Right lung (tissue), 10 donors: ENCODE measurements at places on chromosomes 6 and 20.

DNA sequence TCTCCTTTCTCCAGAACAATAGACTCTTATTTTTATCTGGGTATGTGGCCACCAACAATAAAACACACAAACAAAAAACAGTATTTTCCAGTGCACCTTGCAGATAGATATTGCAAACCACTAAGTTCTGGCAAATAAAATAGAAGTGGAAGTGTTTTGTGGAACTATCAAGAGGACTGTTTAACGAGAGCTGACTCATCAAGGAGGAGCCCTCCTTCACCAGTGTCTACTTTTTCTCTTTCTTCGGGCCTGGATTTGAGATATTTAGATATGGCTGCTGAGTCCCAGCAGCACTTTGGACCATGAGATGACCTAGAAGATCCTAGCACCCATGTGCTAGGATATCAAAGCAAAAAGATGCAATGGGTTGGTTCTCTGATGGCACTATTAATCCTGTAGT is 154.7 kb downstream of the AIG1 start:
- no peak for DNase-seq

DNA sequence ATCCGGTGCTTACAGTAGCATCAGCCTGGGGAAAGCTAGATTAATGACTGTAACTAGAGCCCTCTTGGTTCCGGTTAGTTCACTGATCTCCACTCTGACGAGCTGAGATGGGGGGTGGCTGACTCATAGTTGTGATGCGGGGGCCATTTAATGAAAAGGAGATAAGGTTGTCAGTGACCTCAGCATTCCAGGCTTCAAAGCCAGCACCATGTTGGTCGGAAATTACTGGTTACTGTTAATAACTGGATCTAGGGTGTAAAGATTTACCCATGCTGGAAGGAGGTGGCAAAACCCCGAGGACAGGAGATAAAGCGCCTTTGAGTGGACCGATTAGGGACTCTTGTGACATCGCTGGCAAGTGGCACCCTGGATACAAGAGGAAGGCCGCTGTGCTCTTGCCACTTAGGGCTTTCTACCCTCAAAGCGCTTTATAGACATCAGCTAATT is 21.1 kb downstream of the FOXC1 start:
- no peak for DNase-seq

DNA sequence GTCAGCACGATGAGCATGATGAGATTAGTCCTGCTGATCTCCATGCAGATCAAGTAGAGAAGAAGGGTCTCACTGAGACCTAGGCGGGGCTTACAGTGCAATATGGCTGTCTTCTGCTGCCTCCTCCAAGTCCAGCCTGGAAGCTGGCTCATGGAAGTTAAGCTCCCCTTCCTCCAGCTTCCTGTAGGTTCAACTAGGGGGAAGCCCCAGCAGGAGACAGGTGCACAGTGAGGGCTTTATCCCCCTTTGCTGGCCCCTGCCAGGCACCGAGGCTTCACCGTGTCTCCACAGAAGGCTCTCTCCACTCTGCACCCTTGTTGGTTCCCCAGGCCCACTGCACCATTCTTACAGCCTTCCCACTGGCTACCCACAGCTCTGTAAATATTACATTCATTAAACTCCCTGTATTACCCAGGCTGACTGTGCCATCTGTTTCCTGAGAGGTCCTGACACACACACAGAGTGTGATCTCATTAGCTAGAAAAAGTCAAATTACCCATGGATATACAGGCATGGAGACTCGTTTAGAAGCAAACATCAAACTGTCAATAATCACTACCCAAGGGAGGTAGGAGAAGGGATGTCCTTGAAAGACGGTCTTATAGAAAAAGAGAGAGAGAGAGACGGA is 90.4 kb downstream of the SLC2A10 start:
- DNase-seq: no peak

DNA sequence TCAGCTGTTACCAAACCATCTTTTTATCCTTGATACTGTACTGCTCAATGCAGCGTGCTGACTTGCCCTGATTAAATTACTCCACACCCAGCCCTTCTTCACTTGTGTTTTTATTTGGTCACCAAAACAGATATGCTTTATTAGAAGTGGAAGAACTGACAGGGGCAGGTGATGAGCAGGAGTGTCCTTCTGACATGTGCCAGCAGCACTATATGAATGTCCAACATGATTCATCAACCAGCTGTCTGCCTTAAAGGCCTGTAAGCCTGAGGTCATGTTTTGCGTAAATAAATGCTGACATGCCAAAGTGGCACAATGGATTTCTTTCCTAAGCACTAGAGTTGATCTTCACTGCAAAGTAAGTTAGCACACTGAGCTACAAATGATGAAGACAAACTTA is 15.4 kb downstream of the POPDC3 start:
- no peak for DNase-seq

DNA sequence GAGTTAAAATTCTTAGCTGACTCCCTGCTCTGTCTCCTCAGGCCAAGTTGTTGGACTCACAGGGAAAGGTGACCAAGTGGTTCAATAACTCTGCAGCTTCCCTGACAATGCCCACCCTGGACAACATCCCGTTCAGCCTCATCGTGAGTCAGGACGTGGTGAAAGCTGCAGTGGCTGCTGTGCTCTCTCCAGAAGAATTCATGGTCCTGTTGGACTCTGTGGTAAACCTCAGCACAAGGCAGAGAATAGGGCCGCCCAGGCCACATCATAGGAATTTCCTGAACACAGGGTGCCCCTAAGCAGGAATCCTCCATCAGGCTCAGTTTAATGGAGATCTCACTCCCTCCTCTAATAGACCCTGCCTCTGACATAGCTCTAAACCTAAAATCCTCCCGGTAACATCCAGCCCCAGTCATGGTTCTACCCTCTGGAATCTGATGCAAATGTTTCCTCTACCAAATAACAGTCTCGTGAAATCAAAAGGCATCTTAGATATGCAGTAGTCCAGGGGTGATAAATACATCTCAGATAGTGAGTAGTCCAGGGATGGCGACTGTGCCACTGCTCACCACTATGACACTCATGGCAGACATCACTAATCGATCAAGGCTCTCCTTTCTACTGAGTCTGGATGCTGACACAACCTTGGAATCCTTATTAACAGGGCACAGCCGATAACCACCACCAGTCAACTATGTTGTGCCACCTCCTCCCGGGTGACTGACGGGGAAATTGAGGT is 18.3 kb downstream of the BPIFB1 start:
- no peak for DNase-seq

- no peak for DNase-seq
Observed at GRCh38 chr6:54071821-54072340, 39.4 kb upstream of the MLIP start.

DNA sequence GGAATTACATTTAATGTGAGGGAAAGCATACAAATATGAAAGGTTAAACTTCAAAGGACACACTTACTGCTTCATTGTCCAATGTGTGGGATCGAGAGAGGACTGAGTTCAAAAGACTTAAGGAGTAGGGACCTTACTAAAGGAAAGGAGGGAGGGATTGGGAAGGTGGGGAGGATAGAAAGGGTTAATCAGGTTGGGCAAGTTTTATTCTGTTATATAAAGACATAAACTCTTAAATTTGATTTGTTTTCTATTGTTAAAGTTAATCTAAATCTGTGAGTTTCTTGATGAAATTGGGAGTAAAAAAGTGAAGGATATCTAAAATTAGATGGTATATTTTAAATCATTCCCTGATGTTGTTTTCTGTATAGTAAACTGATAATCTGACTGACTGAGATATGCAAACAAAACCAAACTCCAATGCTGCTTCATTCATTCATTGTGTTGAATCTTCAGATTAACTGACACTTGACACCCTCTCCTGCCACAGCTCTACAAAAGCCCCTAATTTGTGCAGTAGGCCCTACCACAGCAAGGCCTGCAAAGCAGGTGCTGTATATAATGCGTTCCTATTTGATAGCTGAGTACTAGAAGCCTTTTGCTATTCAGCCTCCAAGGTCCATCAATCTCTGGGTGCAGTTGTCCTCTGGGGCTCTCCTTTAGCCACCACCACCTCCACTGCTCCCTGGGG is 1.3 kb upstream of the UBE2J1 start:
- DNase-seq: no peak

DNA sequence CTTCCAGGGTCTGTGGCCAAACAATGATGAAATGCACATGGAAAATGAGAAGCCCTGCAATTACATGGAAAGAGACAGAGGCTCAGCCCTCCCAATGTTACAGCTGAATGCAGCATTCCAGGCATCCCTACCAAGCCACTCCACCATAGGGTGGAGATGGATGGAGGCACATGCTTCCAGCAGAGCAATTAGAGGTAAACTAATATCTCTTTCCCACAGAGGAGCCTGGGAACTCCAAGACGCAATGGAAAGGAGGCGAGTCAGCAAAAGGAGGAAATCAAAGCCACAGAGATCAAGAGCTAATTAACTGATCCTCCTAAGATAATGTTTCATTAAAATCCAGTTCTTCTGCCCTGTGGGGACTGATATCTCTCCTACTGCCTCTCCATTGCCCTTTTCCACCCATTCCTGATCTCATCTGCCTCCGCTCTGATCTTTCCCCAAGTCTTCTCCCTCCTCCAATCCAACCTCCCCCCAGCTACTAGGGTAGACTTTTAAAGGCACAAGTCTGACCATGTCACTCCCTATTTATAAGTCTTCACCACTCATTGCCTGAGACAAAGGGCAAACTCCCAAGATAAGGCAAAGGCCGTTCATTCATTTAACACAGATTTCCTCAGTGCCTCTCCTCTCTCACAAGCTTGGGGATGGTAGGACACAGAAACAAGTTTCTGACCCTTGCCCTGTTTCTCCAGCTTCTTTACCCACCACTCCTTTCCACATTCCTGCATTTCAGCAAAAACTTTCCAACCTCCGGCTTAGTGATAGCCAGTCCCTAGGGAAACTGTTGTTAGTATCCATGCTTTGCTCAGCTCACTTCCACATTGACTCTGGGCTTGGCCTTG is 14.3 kb upstream of the KCNB1 start:
- no peak for DNase-seq

- no peak for DNase-seq
Observed at GRCh38 chr20:10280018-10280908, 61.6 kb downstream of the SNAP25 start.

GRCh38 chr20:5657190-5657875 is 92.9 kb upstream of the SHLD1 start:
- peak; percentile 81 for DNase-seq

- DNase-seq: no peak
Observed at GRCh38 chr6:9523462-9523861, 891.4 kb downstream of the TFAP2A start.

GRCh38 chr6:124753001-124753400 is 209.2 kb upstream of the RNF217 start:
- no peak for DNase-seq

DNA sequence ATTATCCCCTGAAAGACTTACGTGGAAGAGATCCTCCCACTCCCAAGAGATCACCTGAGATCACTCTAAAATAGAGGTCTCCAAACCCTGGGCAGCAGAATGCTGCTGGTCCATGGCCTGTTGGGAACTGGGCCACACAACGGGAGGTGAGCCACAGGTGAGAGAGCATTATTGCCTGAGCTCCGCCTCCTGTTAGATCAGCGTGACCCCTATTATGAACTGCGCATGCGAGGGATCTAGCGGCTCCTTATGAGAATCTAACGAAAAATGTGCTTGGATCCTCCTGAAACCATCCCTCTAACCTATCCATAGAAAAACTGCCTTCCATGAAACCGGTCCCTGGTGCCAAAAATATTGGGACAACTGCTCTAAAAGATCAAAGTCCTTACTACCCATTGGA is 1057.4 kb downstream of the EPHA7 start:
- DNase-seq: no peak

- no peak for DNase-seq
Observed at GRCh38 chr6:31175971-31176370, 5.5 kb upstream of the POU5F1 start.

- no peak for DNase-seq
Observed at GRCh38 chr6:125107048-125107447, 46.5 kb upstream of the TPD52L1 start.

DNA sequence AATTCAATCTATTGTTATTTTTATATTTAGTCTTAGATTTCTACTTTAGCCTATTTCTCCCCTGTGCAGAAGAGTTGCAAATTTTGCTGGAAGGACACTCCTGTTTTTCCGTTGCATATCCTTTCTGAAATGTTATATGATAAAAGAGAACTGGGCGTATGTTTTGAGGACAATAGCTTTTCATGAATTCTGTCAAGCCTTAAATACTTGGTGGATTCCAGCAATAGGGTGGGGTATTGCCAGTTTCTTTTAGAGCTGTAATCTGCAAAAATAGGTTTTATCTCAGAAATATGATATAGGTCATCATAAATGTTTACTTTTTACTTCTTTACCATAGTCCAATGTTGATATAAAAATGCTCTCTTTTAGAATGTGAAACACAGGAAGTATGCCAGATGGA is 42.0 kb downstream of the VTA1 start:
- DNase-seq: no peak

DNA sequence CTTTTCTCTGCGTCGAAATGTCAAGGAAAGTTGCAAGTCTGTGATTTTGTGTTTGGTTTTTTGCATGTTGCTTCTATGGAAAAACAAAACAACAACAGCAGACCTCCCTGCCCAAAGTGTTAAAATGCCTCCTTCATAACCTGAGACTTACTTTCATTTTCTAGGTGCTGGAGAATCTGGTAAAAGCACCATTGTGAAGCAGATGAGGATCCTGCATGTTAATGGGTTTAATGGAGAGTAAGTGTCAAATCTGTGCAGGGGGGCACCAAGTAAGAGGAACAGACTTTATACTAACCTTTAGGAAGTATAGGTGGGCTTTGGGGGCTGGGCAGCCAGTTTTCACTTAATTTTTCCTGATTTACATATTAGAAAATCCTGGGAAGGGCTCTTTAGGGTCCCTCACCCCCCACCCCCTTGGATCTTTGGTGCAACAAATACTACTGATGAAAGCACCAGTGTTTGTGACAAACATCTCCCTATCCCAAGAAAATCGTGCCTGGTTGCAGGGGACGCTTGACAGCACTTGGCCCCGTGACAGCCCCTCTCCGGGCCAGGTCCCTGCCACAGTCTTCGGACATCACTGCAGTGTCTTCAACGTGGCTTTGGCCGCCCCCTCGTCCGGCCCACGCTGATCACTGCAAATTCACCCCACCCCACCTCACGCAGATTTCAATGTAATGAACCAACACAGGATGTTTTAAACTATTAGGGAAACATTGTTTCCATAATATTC is 43.1 kb downstream of the GNAS start:
- no peak for DNase-seq

- no peak for DNase-seq
Observed at GRCh38 chr6:165129086-165129485, 180.3 kb downstream of the C6orf118 start.

- DNase-seq: no peak
Observed at GRCh38 chr6:165769401-165769800, 106.4 kb upstream of the PDE10A start.

- no peak for DNase-seq
Observed at GRCh38 chr6:38847497-38847896, 132.4 kb downstream of the DNAH8 start.

- no peak for DNase-seq
Observed at GRCh38 chr6:158207422-158207788, 39.3 kb downstream of the GTF2H5 start.

DNA sequence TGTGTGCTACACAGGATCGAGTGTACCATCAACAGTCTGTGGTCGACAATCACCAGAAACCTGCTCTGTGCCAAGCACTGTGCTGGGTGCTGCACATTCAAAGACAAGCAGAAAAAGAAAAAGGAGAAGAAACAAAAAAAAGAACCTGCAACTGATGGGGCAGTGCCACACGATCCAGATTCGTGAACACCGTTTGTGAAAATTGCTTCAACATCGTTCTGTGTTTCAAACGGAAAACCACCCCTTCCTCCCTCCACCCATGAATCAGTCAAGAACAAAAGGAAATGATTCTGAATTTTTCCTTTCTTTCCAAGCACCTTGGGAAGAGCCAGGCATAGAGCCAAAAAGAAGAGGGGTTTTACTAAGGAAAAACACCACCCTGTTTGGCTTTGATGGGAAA is 129.2 kb upstream of the ARID1B start:
- no peak for DNase-seq
